Left renal pelvis (tissue), 4 donors: ENCODE measurements at places on chromosomes 16 and 17. TPM values are rescaled to one million over a fixed set of nuclear protein-coding genes. Genes with fewer than 3 reads are reported as not detected.

The SEPTIN12 gene
- polyA plus RNA-seq = not detected

The ALOX12 gene
- 2.1 TPM for polyA plus RNA-seq

GRCh38 chr16:18948372-18949020 lies 22.3 kb upstream of the SMG1 start:
- no peak for DNase-seq

DNA sequence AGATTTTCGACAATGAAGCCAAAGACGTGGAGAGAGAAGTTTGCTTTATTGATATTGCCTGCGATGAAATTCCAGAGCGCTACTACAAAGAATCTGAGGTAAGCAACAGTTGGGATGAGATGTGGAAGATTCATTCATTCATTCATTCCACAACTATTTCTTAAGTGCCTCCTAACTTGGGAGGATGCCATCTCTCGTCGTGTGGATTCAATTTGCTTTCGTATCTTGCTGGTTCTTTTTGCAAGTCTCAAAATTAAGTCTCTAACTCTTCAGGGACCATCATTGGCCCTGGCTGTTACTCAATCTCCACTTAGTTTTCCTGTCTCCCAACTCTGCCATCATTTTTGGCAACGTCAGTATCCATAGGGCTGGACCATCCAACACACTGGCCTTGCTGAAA lies 85.6 kb upstream of the NOL11 start:
- DNase-seq = no peak

DNA sequence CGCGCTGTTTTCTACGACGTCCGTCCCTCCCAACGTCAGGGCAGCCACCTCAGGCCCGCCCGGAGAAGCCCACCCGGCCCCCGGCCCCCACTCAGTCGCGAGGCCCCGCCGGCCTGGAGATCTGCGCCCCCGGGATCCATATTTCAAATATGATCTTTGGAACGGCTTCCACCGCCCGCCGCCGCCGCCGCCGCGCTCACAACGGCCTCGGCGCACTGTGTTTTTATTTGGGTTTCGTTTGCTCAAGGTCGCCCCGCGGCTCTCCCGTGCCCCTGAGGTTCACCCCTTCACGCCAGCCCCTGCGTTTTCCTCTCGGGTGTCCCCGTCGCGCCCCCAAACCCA lies 4.2 kb upstream of the CBX4 start:
- DNase-seq = no peak

- DNase-seq = no peak
Measured at GRCh38 chr16:87384162-87384874, 742 bp upstream of the FBXO31 start.

GRCh38 chr16:2469399-2470233 lies 1.5 kb upstream of the NTN3 start:
- DNase-seq = no peak

DNA sequence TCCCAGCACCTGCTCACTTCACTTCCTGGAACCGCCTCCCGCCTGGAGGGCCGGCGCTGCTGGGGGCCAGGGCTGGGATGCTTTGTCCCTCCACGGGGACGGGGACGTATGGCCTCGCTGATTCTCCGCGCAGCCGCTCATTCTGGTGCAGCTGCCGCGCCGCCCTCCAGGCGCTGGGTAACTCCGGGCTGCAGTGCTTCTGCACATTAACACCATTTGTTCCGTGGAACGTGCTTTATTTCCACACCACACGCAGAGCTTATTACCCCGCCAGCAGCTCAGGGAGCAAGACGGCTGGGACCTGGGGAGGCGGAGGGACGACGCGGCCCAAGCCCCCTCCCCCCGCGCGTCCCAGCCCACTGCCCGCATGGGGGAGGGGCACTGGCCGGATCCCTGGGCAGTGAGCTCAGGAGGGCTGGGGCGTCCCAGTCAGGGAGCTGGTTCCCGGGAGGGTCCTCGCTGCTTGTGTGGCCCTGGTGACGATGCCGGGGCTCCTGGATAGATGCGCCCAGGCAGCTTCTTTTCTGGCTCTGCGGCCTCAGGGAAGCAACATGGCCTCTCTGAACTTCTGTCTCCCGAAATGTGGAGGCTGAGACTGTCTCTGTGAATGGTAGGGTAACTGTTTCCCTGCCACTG lies 45.4 kb upstream of the ACSF3 start:
- DNase-seq = no peak

The HSPB9 gene
- not detected for polyA plus RNA-seq

The VAT1L gene
- 5.9 TPM for polyA plus RNA-seq

- no peak for DNase-seq
Measured at GRCh38 chr16:58461056-58461455, 38.9 kb upstream of the NDRG4 start.

The MMP25 gene
- 1.6 TPM for polyA plus RNA-seq

The TBC1D16 gene
- 31.5 TPM for polyA plus RNA-seq

DNA sequence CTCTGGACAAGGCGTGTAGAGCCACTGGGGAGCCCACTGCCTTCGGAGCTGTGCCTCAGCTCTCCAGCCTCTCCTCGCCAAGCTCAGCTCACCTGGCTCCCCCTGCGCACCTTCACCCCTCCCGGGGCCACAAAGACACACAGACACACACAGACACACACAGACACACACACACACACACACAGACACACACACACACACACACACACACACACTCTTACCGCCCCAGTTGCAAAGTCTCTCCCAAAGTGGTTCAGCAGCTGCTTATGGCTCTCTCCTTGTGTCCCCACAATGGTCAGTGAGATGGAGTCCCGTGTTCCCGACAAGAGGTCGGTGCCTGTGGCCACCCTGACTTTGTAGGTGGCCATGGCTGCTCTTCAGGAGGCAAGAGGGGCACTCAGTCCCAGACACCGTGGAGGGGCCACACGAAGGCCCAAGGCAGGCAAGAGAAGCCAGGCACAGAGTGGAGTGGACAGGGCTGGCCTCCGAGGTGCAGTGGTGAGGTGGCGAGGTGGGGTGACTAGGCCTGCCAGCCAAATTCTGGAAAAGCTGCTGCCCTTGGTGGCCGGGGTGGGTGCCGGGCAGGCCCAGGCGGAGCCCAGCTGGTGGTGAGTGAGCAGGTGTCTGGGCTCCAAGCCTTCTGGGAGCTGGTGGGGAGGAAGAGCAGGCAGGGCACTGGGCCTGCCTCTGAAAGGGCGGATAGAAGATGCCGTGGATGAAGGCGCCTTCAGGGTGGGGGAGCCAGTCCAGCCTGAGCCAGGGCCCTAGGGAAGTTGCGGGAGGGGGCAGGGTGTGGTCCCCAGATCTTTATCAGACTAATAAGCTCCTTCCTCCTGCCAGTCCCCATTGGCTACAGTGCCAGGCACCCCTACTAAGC lies at the start of gene ALOX12B:
Gene ALOX12B, minus strand, starts transcription at position 642 of the 877 bp plus-strand sequence. Its CDS starts 274 bp downstream, at position 368.
- DNase-seq = no peak

GRCh38 chr17:43661699-43662412 lies at the start of gene MEOX1:
TSS of gene MEOX1 (minus strand) at chr17:43661922. CDS start at chr17:43661534, 388 bp downstream.
- no peak for DNase-seq

- DNase-seq = no peak
Measured at GRCh38 chr16:11556214-11556819, 30.4 kb downstream of the LITAF start.

- DNase-seq = no peak
Measured at GRCh38 chr16:56589141-56590039, at the start of gene MT3. TSS of gene MT3 (plus strand) at chr16:56589528. CDS start at chr16:56589591, 63 bp downstream.

DNA sequence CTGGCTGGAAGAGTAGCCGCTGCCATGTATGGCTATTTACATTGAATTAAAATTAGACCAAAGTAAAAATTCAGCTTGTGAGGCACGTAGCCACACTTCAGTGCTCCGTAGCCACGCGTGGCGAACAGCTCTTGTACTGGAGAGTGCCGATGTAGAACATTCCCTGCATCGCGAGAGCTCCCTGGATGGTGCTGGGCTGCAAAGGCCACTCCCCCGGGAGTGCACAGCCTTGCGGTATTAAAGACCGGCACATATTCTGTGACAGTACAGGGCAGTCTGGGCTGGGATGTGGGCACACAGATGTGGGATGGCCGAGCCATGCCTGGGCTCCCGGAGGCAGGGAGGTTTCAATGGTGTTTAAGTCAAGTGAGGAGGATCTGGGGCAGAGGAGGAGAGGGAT lies 102.2 kb downstream of the CMIP start:
- no peak for DNase-seq

The NOMO2 gene
- polyA plus RNA-seq = 97.9 TPM

DNA sequence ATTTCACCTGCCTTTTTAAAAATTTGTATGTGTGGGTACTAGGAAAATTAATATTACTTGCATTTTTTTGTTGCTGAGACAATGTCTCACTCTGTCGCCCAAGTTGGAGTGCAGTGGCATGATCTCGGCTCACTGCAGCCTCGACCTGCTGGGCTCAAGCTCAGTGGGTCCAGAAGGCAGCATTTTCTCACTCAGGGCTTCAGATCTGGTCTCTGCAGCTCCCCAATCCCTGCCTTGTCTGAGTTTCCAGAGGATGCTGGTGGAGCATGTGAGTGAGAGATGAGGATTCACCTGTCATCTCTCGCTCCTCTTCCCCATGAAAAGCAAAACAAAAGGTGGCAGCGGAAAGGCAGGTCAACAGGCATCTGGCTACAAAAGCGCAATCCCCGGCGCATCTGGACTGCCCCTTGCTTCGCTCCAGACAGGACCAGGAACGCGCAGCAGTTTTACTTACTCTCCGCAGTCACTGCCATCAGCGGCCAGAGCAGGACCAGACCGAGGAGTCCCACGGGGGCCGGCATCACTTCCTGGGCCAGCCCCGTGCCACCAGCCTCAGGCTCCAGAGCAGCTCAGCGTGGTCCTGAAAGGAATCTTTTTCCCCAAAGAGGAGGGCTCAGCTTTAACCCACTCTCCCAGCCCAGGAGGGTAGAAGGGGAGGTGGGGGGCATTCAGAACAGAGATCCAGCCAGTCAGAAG lies 59.9 kb downstream of the LITAF start:
- DNase-seq = no peak

DNA sequence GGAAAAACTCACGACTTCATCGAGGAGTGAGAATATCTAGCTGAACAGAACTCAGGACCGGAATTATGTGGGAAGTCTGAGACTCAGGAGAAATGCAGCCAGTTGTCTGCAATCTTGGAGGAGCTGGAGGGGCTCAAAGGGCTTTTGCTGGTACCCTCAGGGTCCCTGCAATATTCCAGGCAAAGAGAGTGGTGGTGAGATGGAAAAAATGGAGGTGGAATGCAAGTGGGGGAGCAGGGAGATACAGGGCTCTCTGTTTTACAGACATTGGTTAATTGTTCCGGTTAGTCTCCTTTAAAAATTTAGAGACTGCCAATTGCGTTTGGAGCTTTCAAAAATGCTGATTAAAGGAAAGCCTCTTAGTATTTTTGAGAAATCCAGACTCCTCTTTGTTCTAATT lies 18.2 kb upstream of the HP start:
- DNase-seq = no peak

The CDR2L gene
- polyA plus RNA-seq = 7.4 TPM

GRCh38 chr17:8574687-8575086 lies 55.8 kb downstream of the MYH10 start:
- DNase-seq = no peak
